ENCODE measurements at places on chromosomes 11 and 22.

DNA sequence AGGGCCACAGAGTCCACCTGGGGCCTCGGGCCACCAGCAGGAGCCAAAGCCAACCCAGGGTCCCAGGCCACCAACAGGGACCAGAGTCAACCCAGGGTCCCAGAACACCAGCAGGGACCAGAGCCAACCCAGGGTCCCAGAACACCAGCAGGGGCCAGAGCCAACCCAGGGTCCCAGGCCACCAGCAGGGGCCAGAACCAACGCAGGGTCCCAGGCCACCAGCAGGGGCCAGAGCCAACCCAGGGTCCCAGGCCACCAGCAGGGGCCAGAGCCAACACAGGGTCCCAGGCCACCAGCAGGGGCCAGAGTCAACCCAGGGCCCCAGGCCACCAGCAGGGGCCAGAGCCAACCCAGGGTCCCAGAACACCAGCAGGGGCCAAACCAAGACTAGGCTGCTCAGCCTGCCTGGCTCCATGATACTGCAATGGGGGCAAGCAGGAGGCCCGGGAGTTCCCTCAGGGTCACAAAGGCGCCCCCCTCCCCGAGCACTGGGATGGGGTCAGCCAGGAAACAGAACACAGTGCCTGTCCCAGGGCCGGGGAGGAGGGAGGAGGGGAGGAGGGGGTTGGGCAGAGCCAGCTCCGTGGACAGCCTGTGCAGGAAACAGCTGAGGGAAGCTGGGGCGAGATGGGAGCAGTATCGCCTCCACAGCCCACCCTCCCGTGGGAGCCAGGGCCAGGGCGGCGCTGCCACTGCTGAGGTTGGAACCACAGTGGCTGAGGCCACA, 62.0 kb upstream of the PRR5 start:
- DNase-seq: no peak

DNA sequence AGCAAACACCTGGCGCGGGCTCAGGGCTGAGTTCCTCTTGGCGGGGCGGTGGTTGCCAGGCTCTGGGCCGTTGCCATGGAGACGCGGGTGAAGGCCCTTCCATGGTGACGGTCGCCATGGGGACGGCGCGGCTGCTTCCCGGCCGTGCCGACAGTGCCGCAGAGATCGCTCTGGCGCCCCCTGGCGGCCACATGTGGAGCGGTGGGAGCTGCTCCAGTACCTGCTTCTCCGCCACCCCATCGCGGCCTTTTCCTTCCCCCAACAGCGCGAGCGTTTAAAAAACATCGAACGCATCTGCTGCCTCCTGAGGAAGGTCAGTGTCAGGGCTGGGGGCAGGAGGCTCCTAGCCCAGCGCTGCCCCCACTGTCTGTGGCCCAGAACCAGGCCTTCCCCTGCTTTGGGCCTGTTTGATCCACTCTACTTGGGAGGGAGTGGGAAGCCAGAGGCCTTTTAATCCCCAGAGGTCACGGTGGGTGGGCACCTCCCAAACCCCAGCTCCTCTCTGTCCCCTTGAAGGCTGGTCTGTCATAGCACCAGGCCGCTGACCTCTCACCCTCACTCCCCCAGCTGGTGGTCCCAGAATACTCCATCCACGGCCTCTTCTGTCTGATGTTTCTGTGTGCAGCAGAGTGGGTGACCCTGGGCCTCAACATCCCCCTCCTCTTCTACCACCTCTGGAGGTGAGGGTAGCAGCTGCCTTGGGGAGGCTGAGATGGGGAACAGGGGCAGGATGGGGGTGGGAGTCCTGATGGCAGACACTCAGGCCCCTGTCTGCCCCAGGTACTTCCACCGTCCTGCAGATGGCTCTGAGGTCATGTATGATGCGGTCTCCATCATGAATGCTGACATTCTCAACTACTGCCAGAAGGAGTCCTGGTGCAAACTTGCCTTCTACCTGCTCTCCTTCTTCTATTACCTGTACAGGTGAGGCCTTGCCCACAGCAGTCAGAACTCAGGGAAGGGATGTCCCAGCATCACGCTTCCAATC, 4.8 kb downstream of the CNIH2 start:
- peak; percentile 97 for DNase-seq

DNA sequence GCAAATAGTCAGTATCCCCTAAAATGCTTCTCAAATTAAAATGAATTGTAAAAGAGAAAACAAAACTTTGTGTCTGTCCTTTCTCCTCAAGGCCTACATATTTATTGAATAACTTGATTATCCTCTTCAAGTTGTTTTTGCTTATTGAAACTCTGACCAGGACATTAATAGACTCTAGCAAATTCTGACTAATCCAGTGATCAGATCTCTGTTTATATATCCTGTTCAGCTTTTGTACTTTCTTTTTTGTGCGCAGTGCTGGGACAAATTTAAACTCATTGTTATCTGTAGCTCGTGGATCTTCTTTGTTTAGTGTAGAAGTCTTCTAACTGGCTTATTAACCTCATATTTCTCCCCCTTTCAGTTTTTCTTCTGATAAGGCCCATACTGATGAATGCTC, 139.9 kb upstream of the SORL1-AS1 start:
- DNase-seq: no peak

DNA sequence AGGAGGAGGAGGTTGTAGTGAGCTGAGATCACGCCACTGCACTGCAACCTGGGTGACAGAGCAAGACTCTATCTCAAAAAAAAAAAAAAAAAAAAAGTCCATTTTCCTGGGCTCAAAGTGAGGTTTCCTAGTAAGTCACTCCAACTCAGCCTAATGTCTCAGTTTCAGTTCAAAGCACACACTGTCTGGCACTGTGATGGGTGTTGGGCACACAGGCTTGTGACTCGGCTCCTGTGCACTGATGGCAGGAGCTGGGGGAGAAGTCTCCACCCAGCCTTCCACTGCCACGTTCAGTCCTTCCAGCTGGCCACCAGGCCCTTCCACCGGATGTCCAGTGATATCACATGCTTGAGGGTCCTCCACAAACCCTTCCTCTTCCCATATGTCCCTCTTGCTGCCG, 186.0 kb downstream of the CEP164 start:
- DNase-seq: no peak

GRCh38 chr11:36878737-36879136, 280.7 kb upstream of the RAG2 start:
- DNase-seq: no peak

- no peak for DNase-seq
Observed at GRCh38 chr11:32065865-32066629, 24.8 kb upstream of the RCN1 start.

DNA sequence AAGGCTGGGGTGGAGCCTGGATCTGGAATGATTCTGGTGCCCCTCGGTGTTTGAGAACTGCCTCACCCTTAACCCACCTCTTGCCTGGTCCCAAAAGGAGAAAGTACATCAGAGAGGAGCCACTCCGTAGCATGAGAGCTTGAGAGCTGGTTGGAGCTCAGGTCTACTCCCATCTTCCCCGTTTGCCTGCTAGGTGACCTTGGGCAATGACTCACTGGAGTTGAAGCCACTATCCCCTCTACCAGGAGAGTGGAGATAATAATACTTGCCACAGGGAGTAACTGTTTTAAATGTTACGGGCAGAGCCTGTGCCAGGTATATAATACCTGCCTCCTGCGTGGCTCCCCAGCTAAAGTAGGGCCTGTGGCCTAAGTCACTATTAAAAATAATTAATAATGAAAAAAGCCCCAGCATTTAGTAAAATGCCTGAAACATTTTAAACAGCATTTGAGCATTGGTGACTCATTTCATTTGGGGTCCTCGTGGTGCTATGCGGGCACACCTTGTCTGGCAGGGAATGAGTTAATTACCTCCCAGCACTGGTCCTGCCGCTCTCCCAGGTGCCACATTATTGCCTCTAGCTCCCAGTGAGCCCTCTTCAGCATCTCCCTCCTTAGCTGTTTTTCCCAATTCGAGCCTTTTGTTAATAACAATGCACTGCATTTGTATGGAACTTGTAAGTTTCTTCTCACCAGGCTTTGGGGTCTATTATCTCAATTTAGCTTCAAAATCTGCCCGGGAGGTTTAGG, 22.5 kb downstream of the CYTH4 start:
- DNase-seq: no peak

DNA sequence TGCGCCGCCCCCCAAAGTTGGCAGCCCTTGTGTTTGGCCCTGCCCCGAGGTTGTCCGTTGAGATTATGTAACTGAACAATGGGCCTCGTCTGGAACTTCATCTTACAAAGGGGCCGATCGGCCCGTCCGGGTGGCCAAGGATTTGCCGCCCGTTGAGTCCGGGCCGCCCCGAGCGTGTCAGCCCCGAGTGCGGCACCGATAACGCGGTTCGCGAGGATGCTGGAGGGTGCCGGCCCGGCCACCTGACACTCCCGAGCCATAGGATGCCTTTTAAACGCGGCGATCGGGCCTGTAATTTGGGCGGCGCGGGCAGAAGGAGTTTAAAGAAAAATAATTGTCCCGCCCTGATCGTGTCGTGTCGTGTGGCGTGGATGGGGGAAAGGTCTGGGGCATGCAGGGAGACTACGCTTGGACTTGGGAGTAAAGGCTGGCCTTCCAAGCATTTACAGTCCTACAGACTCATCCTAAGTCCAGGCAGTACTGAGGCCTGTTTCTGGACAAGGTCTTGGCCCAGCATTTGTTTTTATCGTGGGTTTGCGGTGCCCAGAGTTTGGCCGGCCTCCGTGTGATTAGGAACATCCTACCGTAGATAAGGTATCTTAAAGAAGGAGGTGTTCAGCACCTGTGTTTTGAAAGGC, 1.3 kb downstream of the WEE1 start:
- DNase-seq: peak; percentile 5

DNA sequence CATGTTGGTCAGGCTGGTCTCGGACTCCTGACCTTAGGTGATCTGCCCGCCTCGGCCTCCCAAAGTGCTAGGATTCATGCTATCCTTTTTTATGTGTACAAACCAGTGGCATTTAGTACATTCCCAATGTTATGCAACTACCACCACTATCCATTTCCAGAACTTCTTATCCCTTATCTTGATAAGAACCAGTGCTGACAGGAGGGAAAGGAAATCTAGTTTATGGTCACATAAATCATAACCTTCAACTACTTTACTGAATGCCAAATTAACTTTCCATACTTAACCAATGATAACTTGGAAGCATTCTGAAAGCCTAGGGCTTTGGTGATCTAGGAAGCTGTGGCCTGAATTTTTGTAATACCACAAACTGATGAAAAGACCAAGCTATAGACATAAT, 170.4 kb downstream of the SWAP70 start:
- DNase-seq: no peak

DNA sequence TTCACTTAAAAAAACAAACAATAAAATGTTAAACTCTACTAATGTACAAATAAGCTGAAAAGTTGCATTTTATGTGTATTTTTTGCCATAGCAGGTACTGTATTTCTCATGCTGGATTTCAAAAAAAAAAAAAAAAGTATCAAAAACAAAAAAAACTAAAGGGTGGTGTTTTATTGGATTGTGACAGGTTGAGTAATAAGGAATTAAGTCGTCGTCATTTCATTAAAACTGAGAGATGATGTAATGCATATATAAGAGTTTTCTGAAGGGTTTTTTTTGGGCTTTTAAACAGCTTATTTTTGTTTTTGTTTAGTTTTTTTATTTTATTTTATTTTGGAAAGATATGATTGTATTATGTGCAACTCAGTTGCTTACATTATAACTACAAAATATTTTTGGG, 10.9 kb upstream of the ADSL start:
- no peak for DNase-seq

DNA sequence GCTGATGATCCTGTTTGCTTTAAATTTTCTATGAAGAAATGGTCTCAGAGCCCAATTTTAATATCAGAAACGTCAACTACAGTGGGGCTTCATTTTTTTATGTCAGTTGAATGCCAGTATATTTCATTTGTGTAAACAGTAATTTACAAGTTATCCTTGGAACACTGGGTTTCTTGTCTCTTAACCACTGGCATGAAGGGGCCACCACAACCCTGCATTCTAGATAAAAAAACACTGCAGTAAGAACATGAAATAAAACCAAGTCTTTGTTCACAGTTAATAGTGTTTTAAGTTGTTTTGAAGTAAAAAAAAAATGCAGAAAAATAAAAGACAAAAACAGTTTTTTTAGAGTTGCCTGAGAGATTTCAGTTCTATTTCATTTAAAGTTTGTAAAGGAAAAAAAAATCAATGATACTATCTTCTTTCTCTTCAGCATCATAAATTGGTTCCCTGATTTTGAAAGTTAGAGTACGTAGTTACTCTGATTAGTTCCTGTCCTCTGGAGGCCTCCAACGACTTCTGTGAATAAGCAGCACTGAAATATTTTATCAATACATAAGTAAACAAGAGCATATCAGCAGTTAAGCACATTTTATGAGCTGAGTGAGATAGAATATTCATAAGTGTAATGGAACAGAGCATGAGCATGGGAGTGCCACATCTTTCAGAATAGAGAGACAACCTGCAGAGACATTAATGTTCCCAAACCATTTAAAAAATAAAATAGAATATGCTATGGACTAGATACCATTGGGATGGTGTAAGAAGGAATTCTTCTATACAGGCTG, 7.8 kb upstream of the DDI1 start:
- DNase-seq: no peak
